ENCODE measurements at places on chromosomes 16 and 17.
A peak's percentile ranks its signal among the peaks of the same experiment; 100 is the strongest.

- no peak for DNase-seq
Measured at GRCh38 chr16:64853551-64853950, 268.3 kb downstream of the CDH11 start.

DNA sequence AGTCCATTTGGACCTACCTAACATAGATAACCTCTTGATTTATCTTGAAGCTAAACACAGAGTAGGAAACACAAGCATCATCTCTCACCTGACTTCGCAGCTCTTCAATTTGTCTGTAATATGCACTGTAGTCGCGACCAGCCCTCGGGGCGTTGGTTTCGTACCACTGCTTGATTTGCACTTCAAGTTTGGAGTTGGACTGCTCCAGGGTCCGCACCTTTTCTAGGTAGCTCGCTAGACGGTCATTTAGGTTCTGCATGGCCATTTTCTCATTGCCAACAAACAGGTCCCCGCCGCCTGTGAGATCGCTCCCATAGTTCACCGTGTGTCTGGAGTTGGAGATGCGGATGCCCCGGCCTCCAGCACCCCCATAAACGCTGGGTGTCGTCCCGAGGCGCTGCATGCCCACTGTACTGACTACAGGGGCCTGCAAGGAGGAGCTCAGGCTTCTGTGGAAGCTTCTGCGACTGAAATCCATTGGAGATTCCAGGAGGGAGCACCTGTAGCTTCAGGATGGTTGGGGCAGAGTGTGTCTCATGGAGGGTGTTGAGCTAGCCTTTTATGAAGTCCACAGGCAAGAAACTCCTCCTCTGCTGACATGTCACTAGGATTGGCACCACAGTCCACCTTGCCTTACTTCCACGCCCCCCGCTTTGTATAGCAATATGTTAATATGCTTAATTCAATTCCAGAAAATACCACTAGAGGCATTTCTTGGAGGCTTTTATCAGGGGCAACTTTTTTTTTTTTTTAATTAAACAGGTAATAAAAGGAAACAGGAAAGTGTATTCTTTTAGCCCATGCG lies at the start of gene KRT20:
Gene KRT20, minus strand, starts transcription at position 535 of the 805 bp plus-strand sequence. Its CDS starts 57 bp downstream, at position 478.
- DNase-seq, result no peak

DNA sequence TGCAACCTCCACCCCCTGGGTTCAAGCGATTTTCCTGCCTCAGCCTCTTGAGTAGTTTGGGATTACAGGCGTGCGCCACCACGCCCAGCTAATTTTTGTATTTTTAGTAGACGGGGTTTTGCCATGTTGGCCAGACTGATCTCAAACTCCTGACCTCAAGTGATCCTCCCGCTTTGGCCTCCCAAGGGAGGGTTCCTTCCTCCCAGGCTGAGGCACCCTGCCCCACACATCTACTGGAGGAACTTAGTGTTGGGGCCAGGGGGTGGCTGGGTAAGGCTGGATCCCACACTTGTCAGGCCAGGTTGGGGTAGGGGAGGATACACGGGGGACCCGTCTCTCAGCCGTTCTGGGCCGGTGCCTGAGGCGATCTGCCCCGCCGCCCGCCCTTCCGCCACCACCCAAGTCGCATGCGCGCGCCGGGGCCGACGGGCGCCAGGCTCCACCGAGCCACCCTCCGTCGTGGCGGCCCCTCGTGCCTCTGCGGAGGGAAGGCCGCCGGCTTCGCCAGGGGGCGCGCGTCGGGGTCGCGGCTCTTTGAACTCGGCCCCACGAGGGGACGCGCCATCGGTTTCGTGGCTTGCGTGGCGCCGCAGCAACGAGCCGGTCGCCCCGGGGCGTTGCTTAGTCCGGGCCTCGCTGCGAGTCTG lies 15.9 kb downstream of the GRB7 start:
- peak; percentile 82 for DNase-seq

- no peak for DNase-seq
Measured at GRCh38 chr17:21678393-21679081, 13.8 kb upstream of the KCNJ18 start.

DNA sequence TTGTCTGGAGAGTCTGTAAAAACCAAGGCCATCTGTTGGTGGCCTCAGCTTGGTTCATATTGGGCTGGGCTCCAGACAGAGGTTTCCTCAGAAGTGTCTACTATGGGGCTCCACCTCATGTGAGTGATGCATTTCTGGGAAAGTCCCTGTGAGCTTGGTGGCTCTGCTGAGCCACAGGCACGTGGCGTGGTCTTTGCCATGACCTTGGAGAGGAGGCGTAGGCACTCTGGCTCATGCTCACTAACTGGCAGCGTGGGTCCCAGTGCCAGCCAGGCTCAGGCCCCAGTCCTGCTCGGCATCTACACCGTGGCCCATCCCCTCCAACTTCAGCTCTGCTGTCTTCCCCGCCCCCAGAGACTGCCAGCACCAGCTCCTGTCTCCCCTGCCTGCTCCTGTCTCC lies 10.7 kb upstream of the SMTNL2 start:
- DNase-seq, result peak; percentile 32

- DNase-seq, result no peak
Measured at GRCh38 chr16:78386557-78387324, 287.3 kb downstream of the WWOX start.

- DNase-seq, result no peak
Measured at GRCh38 chr16:86300746-86301481, 209.4 kb upstream of the FOXF1 start.

DNA sequence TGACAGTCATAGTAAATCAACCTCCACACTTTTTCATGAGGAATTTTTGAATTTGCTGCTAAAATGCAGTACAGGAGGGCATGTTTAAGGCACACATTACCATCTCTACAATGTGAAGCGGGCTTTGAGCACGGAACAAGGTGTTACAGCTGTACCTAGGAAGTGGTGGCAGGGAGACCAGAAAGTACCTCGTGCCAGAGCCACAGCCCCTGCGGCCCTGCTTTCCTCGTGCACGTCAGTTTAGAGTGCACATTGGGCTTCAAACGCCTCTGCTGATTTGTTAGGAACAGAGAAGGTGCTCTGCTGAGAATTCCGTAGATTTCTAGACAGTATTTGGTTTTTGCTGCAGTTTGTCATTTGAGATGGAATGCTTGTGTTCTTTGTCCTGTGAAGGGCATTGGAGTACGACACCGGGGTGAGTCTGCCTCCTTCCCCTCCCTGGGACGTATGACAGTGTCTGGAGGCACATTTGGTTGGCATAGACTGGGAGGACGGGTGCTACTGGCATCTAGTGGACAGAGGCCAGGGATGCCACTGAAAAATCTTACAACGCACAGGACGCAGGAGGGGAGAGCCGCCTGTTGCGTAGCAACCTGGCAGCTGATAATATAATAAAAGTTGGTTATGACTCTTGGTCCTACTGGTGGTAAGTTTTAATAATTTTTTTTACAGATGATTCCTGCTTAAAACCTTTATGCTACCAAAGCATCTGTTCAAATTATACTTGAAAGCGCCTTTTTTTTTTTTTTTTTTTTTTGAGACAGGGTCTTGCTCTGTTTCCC lies 9.1 kb downstream of the FOXK2 start:
- no peak for DNase-seq

DNA sequence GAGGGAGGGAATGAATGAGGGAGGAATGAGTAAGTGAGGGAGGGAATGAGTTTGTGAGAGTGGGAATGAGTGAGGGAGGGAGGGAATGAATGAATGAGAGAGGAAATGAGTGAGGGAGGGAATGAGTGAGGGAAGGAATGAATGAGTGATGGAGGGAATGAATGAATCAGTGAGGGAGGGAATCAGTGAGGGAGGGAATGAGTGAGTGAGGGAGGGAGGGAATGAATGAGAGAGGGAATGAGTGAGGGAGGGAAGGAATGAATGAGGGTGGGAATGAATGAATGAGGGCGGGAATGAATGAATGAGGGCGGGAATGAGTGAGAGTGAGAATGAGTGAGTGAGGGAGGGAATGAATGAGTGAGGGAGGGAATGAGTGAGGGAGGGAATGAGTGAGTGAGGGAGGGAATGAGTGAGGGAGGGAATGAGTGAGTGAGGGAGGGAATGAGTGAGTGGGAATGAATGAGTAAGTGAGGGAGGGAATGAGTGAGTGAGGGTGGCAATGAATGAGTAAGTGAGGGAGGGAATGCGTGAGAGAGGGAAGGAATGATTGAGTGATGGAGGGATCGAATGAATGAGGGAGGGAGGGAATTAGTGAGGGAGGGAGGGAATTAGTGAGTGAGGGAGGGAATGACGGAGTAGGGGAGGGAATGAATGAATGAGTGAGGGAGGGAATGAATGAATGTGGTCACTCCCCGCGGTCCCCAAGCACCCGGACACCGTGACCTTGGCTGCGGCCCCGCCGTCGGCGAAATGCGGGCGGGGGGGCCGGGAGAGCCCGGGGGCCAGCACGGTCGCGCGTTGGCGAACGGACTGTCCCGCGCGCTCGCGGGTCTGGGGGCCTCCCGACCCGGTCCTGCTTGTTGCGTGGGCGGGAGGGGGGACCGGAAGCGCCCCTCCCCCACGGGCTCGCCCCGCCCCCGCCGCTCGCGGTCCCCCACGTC lies 1.1 kb upstream of the UBE2I start:
- DNase-seq, result no peak

GRCh38 chr17:78986649-78987328 lies 7.1 kb upstream of the LGALS3BP start:
- DNase-seq, result peak; percentile 20

GRCh38 chr17:41705271-41705991 lies 6.7 kb upstream of the GAST start:
- DNase-seq, result no peak

DNA sequence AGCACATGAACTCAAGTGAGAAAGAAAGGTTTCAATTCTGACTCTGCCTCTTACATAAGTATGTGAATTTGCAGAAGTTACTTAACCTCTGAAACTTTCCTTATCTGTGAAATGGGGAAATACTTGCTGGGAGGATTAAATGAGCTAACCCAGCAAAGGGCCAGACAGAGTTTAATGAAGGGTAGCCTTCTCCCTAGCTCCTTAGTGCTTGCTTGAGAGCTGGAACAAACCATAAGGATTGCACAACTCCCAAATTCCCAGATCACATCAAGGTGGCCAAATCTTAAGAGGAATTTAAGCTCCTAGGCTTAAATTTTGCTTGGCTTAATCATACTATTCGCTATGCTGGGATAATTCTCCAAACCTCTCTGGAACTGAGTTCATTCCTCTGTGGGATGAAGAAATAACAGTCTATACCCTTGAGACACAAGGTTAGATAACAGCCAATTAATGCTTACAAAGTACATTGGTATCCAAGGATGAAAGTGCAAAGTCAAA lies 11.8 kb upstream of the WSB1 start:
- DNase-seq, result no peak

DNA sequence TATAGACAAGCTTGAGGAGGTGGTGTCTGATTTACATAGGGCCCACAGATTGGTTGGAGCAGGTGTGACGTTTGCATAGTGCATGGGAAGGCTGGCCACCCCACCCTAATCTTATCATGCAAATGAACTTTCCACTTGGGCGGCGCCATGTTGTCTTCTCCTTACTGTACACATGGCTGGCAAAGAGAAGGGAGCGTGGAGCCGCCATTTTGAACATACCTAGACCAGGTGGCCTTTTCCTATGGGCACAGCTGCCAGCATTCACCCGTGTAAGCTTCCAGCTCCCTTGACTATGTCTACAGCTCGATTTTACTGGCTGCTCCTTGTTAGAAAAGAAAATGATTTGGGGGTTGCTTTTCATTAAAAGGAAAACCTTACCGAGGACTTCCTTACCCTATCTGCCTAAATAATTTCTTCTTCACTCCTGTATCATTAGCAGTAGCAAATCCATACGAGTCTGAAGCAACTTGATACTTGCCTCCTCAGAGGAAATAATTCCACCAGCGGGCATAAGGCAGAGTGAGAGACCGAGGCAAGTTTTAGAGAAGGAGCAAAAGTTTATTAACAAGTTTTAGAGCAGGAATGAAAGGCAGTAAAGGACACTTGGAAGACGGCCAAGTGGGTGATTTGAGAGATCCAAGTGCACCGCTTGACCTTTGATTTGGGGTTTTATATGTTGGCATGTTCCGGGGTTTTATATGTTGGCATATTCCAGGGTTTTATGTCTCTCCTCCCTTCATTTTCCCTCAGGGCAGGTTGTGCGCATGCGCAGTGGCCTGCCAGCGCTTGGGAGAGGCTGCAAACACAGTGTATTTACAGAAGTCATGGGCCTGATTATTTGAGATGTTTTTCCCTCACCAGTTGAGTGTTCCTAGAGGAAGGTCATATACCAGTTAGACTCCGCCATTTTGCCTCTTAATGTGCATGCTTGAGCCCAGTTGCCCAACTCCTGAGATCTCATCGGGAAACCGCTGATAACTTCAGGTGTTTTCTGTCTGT lies 65.7 kb downstream of the MARF1 start:
- DNase-seq, result no peak

DNA sequence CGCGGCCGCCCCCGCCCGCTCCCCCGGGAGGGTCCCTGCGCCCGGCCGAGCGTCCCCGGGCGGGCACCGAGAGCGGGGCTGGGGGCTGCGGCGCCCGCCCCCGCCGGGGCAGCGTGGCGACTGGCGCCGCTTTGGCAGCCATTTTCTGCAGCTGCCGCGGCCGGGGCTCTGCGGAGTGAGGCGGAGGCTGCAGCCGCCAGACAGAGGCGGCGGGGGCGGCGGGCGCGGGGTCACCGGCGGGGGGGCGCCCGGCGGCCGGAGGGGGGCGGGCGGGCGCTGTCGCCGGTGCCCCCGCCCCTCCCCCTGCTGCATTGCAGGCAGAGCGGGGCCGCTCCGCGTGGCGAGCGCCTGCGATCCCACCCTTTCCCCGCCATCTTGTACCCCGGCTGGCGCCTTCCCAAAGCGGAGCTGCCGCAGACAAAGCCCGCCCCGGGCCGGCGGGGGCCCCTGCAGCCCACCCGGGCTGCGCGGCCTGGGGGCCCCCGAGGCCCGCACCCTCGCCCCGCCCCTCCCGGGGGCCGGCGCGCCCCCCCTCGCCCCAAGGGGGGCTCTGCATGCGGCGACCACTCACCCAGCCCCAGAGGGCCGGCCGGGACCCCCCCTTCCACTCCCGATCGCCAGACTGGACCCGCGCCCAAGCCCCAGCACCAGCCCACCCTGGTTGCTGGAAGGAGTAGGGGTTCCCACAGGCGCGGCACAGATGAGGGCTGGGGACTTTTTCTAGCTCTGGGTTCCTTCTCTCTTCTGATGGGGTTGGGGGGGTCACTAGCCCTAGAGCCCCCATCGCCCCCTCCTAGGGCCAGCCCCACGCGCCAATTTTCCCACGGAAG lies 16.6 kb upstream of the CBX8 start:
- peak; percentile 24 for DNase-seq

DNA sequence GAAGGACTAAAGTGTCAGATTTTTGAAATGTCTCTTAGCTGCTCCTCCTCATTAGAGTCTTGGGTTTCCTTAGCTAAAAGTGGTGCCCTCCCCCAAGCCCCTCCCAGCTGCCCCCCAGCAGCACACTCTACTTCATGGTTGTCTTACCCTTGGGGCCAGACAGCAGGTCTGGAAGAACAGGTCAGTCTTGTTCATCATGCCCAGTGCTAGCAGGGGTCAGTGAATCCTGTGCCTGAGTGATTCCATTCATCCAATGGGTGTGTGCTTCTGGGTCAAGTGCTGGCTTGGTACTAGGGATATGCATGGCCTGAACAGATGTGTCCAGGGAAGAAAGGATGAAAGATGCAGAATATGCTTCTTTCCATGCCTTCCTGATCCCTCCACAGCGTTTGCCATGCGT lies 93.2 kb downstream of the GNAO1 start:
- no peak for DNase-seq

DNA sequence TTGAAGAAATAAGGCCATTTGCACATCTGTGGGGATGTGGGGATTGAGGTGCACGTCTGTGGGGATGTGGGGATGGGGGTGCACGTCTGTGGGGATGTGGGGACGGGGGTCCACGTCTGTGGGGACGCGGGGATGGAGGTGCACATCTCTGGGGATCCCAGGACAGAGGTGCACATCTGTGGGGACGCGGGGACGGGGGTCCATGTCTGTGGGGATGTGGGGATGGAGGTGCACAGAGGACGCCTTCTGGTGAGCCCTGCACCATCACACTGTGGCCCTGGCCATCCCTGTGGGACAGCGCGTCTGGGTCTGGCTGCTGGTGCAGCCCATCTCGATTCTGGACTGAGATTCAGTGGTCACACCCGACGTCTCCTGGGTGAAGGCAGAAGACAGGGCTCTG lies 161.4 kb downstream of the LAT start:
- no peak for DNase-seq

Data from CD4-positive, alpha-beta T cell treated with Interleukin-17A for 4 hours (primary cell).